Testis (tissue), 5 donors: ENCODE measurements at places on chromosomes 3 and 15. TPM values are rescaled to one million over a fixed set of nuclear protein-coding genes. Genes with fewer than 3 reads are reported as not detected.

The LSG1 gene
- 47.4 TPM for polyA plus RNA-seq

GRCh38 chr15:62999178-62999577, 43.4 kb upstream of the TPM1 start:
- no peak for DNase-seq

GRCh38 chr15:91227766-91228165, 127.7 kb downstream of the SV2B start:
- DNase-seq: no peak

DNA sequence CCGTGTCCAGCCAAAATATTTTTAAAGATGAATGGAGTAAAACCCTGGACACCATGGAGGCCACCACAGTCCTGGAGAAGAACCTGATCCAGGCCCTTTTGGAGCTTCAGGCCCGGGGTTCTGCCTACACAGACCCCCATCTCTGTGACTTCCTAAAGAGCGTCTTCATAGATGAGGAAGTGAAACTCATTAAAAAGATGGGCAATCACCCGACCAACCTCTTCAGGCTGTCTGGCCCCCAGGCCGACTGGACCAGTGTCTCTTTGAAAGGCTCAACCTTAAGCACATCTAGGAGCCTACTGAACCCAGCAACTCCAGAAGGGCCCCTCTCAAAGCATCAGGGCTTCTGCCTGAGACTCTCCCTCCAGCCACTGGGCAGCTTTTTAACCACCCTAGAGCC, 107.9 kb upstream of the FAM174B start:
- DNase-seq: no peak

DNA sequence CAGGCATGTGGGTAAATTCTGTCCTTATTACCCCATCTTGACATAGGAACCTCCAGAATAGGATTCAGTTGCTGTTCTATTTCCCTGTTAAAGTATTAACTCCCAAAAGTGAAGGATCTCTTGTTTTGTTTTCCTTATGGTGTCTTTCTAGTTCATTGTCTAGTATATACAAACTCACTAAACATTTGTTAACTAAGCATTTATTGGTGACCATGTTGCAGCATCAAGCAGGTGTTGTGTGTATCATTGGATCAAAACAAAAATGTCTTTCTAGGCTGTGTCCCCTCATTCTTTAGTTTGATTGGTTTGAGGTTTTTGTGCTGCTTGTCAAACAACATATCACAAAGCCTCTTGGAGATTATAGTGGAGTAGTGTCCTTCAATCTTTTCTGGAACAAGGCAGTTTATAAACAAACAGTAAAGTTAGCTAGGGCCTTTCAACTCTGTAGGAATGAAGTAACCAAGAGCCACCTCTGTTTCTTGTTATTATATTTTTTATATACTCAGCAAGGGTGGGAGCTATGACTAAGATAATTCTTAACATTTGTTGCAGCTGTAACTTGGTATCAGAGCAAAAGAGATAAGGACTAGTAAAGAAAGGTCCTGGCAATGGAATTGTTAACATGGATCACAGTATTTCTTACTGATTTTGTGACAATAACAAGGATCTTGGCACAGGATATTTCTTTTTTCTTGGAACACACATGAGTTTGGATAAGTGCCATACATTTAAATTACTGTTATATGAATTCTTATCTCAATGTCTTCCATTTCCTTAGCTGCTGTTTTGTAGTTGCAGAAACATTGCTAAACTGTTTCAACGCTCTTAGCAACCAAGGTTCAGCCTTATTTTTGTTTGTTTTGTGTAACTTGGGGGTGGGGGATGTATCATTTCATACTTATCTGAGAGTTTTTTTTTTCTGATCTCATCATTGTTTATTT, 49.3 kb downstream of the TMOD3 start:
- DNase-seq: no peak

The MYRIP gene
- 2.4 TPM for polyA plus RNA-seq

The TRIM42 gene
- polyA plus RNA-seq: 39.8 TPM

DNA sequence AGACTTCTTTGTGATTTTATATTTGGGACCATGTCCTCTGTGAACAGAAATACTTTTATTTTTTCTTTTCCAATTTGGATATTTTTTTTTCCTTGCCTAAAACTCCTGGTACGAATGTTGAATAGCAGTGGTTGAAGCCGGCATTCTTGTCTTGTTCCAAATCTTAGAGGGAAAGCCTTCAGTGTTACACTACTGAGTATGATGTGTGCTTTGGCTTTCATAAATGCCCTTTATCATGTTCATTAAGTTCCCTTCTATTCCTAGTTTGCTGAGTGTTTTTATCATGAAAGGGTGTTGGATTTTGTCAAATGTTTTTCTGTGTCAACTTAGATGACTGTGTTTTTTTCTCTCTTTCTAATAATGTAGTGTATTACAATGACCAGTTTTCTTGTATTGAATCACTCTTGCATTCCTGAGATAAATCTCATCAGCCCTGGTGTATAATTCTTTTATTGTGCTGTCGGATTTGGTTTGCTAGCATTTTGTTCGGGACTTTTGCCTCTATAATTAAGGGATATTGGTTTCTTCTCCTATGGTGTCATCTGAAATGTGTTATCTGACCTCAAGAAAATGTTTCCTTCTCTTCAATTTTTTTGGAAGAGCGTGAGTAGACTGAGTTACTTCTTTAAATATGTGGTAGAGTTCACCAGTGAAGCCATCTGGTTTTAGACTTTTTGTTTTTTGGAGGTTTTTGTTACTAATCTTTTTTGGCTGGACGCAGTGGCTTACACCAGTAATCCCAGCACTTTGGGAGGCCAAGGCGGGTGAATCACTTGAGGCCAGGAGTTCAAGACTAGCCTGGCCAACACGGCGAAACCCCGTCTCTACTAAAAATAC, 33.3 kb downstream of the MAP1A start:
- DNase-seq: no peak

GRCh38 chr15:28252831-28253230, 69.1 kb downstream of the HERC2 start:
- DNase-seq: no peak

The PPP4R2 gene
- polyA plus RNA-seq: 38.1 TPM

GRCh38 chr15:85673326-85673725, 121.4 kb downstream of the KLHL25 start:
- no peak for DNase-seq

GRCh38 chr15:51982013-51982769, 10.6 kb upstream of the LEO1 start:
- DNase-seq: no peak

The PRSS50 gene
- polyA plus RNA-seq: 0.92 TPM

- no peak for DNase-seq
These were observed 20.0 kb upstream of the SLC25A26 start for GRCh38 chr3:66200786-66201185.

DNA sequence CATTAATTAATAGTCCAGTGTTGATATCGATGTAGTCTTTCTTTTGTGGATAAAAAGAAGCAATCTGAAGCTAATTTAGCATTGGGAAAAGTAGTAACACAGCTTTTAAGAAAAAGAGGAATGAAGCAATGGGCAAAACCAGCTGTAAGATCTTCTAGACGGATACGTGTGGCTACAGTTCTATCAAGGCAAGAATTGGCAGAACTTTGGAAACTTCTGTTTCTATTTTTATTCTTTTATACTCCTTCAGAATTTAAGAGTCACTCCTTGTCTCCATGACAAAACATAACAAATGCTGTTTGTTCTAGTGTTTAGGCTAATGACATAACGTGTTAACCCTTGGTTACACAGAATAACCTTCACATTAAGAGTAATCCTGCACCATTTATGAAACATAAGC, 289.2 kb downstream of the ROBO2 start:
- DNase-seq: no peak

- no peak for DNase-seq
These were observed 932.7 kb downstream of the ZPLD1 start for GRCh38 chr3:103367481-103367880.

- DNase-seq: no peak
These were observed 250.6 kb downstream of the MBNL1 start for GRCh38 chr3:152519376-152519775.
